ENCODE measurements at places on chromosomes 5 and 9.

- DNase-seq: no peak
Observed at GRCh38 chr5:130462516-130462915, 558.3 kb downstream of the CHSY3 start.

- no peak for DNase-seq
Observed at GRCh38 chr5:2511126-2511525, 240.4 kb downstream of the IRX2 start.

DNA sequence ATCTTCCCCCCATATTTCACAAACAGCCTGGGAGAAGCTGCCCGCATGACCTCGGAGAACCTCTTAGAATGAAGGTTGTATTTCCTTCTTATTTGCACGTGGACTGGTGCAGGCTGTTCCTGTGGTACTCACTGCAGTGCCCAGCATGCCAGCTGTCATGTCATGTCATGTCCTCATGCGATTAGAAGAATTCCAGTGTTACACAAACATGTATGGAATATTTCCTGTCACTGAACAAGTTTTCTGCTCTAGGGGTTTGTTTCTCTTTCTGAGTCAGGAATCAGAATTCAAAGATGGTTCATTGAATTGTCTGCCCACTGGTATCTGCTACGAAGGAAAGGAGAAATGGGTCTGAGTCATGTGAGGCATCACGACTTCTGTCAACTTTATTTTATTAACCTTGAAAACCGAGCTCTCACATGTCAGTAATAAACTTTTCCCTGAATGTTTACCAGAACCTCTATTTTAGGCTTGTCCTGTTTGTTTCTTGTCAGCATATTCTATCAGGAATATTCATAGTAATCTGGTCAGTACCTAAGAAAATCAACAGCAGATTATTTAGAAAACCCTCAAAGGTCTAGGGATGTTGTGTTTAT is 415.6 kb downstream of the GADD45G start:
- no peak for DNase-seq

GRCh38 chr5:142743592-142744441 is 26.4 kb upstream of the ARHGAP26 start:
- DNase-seq: no peak

DNA sequence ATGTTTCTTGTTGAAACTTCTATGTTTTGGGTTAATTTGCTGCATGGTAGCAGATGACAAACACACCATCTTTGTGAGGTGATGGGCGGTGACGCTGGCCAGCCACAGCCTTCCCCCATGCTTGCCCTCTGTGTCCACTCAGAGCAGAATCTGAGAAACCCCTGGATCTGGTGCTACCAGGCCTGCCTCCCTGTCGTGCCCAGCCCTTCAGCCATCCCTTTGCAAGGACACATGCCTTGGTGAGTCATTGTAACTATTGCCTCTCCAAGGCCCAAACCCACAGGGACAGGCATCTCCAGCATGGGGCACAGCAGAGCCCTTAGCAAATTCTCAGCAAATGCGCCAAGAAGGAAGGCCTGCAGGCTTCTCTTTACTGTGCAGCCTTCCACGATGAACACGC is 48.1 kb upstream of the FCN1 start:
- no peak for DNase-seq

DNA sequence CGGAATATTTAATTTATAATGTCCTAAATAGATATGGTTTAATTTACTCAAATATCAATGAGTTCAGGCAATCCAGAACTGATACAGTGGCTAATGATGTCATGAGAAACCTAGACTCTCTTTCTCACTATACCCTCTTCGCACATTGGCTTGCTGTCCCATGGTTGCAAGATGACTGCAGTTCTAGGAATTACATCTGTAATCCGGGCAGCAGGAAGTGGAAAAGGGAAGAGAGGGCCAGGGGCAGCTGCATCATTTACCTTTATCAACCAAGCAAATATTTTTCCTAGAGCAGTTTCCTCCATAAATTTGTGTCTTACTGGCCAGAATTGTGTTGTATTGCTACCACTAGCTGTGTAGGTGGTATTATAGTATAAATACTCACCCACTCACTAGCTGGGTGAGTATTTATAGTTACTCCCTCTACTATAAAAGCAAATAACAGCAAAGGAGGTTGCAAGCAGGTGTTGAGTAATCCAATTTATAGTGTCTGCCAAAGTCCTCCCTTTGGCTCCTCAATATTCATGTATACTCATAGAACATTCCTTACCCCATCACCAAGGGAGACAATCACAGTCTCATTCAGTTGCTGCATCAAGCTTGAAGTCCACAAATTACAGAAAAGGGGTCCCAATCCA is 168.8 kb downstream of the DROSHA start:
- DNase-seq: no peak

DNA sequence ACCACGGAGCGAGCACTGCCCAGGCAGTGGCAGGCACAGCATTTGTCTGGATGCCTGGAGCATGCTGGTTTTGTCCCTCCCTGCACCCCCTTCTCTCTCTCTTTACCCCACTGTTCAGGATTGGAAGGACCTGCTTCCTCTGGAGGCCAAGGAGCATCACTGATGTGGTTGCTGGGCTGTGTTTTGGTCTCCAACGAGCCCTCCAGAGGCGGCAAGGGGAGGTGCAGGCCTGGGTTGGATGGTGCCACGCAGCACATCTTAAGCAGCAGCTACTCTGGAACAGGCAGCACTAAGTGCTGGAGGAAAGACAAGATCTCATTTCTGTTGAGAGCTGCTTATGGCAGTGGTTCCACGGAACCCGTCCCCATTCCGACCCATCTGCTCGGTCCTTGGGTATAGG is 139.6 kb downstream of the CMYA5 start:
- DNase-seq: no peak

GRCh38 chr9:132370592-132370991 is 15.8 kb upstream of the SETX start:
- no peak for DNase-seq

- DNase-seq: no peak
Observed at GRCh38 chr9:98108531-98109031, 10.4 kb downstream of the TRIM14 start.

DNA sequence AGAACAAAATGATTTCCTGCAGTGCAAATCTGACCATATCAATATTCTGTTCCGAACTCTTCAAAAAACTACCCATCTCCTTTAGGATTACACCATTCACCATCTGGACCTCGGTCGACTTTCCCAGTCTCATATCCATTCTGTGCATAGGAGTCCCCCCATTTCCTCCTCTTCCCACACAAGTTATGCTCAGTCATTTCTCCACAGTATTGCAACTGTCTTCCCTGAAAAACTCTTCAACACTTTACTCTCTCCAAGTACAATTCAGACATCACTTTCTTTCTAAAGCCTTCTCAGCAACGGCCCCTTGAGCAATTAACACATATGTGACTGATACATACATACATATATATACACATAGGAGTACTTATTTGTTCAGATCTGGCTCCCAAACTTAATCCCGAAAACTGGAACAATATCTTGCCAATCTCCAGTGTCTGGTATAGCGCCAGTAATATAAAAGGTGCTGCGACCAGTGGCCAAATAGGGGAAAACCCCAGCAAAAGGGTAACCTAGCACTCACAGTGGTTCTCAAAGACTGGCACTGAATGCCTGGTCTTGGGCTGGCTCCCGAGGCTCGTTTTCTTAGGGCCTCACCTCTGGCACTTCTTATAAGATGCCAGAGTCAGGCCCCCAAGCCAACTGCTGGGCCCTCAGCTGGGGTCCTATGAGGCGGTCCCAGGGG is 629 bp downstream of the ZBTB26 start:
- no peak for DNase-seq

DNA sequence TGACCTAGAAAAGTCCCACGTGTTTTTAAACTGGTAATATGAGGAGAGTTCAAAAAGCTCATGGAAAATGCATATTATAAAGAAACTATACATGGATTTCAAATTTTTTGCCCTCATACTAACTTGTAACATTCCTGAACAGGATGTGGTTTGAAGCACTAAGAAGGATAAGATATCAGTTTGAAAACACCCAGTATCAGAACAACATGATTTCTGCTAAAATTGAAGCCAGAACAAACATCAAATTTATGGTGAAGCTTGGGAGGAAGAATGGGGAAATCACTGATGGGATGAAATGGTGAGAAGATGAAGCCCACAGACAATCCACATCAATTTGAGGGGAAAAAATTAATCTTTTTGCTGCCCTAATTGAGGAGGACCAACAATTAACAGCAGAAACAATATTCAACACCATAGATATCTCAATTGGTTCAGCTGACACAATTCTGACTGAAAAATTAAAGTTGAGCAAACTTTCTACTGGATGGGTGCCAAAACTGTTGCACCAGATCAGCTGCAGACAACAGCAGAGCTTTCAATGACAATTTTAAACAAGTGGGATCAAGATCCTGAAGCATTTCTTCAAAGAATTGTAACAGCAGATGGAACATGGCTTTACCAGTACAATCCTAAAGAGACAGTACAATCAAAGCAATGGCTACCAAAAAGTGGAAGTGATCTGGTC is 113.2 kb upstream of the SNX2 start:
- DNase-seq: no peak

GRCh38 chr5:115983519-115983918 is 21.2 kb downstream of the LVRN start:
- no peak for DNase-seq

GRCh38 chr5:157989296-157989695 is 130.4 kb upstream of the CLINT1 start:
- no peak for DNase-seq

DNA sequence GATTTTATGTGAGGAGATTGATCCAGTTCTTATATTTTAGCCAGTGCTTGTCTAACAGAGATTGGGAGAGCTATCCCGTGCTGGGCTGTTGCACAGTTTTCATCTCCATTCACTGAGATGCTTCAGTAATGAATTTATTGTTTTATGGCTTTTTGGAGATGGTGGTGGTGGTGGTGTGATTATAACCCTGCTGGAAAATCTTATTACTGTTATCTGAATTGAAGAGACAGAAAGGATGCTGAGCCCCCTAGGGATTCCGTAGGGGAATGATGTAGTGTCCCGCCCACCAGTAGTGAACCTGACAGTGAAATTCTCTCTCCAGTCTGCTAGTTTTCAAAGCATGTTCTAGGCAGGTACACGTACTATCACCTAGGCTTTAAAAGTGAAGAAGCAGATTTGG is 1.9 kb downstream of the RAI14 start:
- no peak for DNase-seq

DNA sequence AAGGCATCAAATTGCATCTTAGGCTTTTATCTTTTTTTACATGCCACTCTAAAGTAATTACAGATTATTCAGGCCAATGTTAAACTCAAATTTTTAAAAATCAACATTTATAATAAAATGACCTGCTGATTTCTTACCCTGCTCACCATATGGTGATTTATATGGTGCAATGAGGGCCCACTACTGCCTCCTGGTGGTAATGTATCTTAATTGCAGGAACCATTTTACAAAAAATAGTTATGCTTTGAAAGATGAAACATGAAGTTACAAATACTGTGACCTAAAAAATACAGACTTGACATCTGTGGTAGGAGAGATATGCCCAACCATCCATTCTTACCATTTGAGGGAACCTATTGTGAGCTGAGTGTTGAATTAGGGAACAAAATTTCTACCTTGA is 292.6 kb upstream of the TAS2R1 start:
- DNase-seq: no peak

DNA sequence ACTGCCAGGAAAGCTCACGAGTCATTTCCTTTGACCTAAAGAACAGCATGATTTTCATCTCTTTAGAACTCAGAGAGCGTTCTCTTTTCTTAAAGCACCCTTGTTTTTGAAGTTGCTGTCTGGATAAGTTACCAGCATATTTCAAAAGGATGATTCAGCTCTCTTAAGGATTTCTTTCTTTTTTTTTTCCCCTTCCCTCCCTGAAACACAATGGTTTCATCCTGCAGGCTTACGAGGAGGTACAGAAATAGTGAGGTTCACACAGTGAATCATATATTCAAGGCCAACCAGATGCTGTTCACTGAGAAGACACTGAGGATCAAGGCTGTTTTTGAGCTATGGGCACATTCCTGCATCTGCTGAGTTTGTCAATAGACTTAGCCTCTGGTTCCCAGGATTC is 257.2 kb downstream of the KIF4B start:
- no peak for DNase-seq

GRCh38 chr5:131848662-131849061 is 51.8 kb upstream of the FNIP1 start:
- DNase-seq: no peak

- DNase-seq: no peak
Observed at GRCh38 chr5:94228791-94229190, 389.6 kb downstream of the KIAA0825 start.

GRCh38 chr5:164041105-164041504 is 535.7 kb downstream of the MAT2B start:
- no peak for DNase-seq

DNA sequence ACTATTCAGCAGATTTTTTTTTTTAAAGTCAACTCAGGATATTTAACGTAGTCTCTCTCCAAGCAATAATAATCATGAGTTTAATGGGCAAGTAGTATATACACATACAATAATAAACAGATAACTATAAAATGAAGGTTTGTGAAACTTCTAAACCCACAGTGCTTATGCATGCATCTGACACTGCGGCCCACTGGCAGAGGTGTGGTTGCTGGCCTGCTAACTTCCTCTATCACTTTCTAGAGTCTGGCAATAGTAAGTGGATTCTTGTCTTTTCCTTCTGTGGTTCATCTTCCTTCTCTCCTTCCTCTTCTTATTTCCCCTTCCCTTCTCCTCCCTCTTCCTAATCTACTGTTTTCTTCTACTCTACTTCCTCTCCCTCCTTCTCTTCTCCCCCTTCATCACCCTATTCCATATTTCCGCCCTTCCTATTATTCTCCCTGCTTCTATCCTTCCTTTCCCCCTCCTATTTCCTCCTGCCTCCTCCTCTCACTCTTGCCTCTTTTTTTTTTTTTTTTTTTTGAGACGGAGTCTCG is 18.6 kb upstream of the AGXT2 start:
- no peak for DNase-seq

GRCh38 chr9:115551396-115551795 is 433.4 kb upstream of the TNC start:
- DNase-seq: no peak

DNA sequence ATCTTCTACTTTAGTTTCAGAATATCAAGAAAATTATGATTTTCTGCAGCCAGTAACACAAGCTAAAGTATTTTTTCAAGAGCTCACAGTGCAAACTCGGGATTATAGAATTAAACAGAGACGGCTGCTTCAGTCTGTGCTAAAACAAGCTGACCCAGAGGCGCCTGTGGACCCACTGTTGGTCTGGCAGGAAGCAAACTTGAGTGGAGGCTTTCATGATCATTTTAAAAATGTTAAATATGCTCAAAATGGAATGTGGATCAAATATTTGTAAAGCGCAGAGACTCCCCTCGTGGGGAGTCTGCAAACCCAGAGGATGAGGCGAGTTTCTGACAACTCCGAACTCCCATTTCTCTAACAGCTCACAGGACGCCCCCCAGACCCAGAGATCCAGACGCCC is 13.0 kb downstream of the ROR2 start:
- DNase-seq: no peak

- no peak for DNase-seq
Observed at GRCh38 chr5:17992291-17992690, 358.0 kb downstream of the TAF11L14 start.
